WERI-Rb-1 (cell line): ENCODE measurements at places on chromosomes 7 and 10.

DNA sequence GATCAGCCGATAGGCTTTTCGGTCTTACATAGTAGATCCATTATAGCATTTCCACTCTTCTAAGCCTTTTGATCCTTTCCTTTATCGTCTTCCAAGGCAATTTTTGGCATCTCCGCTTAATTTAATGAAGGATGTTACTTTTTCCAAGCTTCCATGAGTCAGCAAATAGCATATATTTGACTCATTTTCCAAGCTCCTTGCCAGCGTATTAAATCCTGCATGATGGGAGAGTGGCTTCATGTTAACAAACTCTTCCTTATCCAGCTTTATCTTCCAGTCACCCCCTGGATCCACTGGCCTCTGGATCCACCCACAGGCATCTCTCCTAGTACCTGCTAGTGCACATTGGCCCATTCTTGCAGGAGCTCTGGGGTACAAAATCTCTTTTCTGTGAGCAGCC is 13.0 kb downstream of the OR9A2 start:
- DNase-seq: no peak

- peak; percentile 57 for DNase-seq
Observed at GRCh38 chr7:124032369-124033094, at the start of gene TMEM229A. TMEM229A (minus strand) TSS chr7:124033067; CDS start chr7:124033003, 64 bp downstream.

GRCh38 chr7:2037808-2038522 is 194.8 kb downstream of the MAD1L1 start:
- DNase-seq: peak; percentile 43

DNA sequence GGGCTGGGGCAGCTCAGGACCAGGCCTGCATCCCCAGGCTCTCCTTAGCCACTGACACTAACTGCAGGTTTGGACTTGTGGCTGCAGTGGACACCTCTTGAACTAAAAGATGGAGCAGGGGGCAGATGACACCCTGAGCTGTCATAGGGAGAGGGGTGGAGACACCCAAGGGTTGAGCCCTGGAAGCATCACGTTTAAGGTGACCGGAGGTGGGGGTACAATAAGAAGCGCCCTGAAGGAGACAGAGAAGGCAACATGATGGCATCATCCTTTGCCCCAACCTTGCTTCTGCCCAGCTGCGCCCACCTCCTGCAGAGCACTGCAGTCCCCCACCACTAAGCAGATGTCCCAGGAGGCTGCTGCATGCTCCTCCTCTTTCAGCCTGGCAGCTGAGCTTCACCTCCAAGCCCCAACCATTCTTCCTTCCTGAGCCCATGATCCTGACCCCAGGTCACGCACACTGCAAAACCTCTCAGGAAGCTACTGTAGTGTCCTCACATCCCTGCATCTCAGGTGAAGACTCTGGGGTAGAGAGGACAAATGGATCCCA is 25.5 kb downstream of the OGDHL start:
- no peak for DNase-seq

- no peak for DNase-seq
Observed at GRCh38 chr10:30829901-30830300, 200.3 kb upstream of the LYZL2 start.

GRCh38 chr7:98289333-98289875 is 7.9 kb downstream of the BRI3 start:
- no peak for DNase-seq

DNA sequence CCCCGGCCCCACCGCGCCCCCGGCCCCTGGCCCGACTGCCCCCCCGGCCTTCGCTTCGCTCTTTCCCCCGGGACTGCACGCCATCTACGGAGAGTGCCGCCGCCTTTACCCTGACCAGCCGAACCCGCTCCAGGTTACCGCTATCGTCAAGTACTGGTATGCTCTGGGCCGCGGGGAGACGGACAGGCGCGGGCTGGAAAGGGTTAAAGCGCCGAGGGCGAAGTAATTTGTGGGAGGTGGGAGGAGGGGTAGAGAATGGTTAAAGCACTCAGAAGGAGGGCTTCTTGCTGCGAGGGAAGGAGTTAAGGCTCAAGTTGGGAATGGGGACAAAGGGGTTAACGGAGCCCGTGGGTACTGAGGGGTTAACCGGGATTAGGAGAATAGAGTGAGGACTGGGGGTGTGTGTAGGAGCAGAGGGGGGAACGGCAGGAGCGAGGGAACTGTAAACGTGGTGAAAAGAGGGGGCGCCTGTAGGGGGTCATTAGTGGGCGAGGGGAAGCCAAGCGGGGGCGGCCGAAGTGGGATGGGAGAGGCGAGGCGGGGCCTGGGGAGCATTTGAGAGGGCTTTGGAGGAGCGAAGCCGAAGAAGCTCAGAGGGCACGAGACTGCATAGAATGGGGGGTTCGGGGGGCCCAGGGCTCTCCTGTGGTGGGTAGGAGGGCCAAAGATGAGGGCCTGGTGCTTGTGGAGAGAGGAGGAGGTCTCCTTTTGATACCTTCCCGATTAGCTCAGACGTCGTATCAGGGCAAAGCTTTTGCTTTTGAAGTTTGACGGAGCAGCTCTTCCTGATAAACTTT is 605 bp downstream of the SUFU start:
- DNase-seq: peak; percentile 36

DNA sequence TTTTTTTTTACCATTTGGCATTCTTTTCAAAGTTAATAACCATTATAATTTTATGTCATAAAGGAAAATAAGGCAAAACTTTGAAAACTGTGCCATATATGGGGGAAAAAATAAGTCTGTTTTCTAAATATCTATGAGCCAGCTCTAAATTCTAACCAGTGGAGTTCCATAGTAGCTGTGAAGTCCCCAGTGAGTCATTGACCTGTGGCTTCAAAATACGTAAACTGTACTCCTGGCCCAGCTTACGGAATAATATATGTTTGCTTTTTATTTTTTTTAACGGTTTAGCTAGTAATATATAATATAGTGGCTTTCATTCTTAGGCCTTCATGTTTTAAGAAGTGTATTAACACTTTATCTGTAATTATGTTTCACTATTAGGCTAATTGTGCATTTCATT is 20.5 kb downstream of the ZRANB1 start:
- no peak for DNase-seq

GRCh38 chr10:3887885-3888476 is 103.0 kb upstream of the KLF6 start:
- DNase-seq: no peak

GRCh38 chr10:58585435-58585834 is 72.8 kb downstream of the BICC1 start:
- DNase-seq: no peak

DNA sequence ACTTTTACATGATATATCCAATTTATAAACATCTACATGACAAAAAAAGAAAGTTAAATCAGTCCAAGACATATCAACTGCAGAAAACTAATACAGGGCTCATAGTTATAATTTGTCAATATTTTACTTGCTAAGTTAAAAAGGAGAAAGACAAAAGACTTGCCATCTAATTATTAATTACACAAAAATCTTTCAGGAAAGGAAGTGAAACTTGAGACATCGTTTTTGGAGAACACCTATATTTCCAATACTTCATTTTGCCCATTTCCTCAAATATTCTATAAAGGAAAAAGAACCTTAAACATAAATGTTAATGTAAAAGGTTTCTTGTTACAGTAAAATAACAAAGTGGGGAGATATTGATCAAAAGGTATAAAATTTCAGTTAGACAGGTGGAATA is 148.7 kb downstream of the CACNA2D1 start:
- DNase-seq: no peak

DNA sequence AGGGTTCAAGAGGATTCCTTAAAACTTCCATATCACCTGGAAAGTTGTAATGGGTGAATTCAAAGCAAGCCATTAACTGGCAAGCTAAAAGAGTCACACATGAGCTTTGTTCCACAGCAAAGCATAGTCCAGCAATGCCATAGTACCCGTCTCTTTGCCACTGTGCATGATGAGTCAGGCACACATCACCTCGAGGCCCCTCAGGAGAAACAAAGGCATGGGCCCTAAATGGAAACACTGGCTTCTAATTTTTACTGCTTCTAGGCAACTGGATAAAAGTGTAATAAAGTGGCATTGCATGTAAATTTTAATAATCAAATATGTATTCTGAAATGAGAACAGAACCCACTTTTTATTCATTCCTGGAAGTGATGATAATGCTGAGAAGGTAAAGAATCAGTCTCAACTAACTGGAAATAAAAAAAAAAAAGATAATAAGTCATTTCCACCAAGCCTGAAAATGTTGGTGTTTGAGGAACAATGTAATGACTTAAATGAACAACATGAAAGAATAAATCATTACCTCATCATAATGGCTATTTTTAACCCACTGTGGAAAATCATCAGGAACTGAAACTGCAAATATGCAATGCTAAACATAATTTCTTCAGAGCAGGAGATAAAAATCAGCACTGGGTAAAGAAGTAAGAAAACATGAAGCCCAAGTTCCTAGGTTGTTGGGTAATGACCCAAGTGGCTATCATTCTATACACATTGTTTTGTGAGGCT is 104.9 kb downstream of the CDK6 start:
- no peak for DNase-seq

- no peak for DNase-seq
Observed at GRCh38 chr10:62597226-62597625, 207.3 kb upstream of the ADO start.

- DNase-seq: peak; percentile 60
Observed at GRCh38 chr7:87312215-87312865, 33.1 kb upstream of the CROT start.

- DNase-seq: no peak
Observed at GRCh38 chr10:133013463-133013862, 71.1 kb upstream of the CFAP46 start.

GRCh38 chr10:36888925-36889573 is 236.3 kb upstream of the ANKRD30A start:
- peak; percentile 77 for DNase-seq

DNA sequence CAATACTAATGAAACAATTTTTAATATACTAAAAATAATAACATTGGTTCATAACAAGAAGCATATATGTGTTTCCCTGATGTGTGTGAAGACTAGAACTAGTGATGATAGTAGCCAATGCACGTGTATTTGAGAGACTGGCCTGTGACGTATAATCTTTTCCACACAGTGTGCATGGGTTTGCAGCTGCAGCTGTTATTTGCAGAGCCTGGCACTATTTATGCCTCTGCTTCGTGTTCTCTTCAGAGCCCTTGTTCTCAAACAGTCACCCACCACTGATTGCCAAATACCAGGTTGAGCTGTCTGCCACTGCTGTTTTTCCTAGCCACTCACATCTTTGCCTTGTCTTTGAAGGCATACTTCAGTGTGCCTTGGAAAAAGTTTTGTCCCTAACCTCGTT is 531.7 kb downstream of the ETV1 start:
- no peak for DNase-seq

GRCh38 chr7:123635551-123636359 is 19.9 kb upstream of the LMOD2 start:
- no peak for DNase-seq

DNA sequence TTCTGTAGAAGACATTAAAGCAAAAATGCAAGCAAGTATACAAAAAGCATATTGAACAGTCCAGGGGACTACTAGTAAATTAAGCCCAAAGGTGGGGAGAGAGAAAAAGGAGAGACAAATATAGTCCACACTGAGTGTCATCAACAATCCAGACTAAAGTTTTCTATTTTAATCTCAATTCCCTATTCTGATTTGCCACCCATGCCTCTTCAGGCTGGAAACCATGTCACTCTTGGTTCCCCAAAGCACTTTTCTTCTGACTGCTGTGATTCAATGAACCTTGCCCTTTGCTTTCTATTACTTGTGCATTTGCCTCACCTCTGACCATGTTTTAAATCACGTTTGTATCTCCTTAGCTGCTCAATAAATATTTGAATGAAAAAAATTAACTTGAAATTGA is 95.3 kb upstream of the AOAH start:
- DNase-seq: no peak

DNA sequence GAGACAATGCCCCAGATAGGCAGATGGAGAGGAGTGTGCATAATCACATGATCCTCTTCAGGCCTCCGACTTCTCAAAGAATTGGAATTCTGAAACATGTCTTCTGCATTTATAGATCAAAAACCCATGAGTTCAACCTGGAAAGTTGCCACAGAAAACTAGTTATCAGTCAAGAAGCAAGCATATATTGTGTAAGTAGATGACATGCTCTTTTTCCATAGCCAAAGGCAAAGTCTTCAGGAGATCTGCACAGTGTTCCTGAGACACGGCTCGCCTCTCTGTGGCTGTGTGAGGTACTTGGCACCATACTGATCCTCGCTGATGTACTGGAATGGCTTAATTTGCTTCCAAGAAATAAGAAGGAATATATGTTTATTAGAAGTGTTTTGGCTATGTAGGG is 213.5 kb upstream of the MKI67 start:
- no peak for DNase-seq

- DNase-seq: no peak
Observed at GRCh38 chr7:47572939-47573757, 8.8 kb downstream of the TNS3 start.

DNA sequence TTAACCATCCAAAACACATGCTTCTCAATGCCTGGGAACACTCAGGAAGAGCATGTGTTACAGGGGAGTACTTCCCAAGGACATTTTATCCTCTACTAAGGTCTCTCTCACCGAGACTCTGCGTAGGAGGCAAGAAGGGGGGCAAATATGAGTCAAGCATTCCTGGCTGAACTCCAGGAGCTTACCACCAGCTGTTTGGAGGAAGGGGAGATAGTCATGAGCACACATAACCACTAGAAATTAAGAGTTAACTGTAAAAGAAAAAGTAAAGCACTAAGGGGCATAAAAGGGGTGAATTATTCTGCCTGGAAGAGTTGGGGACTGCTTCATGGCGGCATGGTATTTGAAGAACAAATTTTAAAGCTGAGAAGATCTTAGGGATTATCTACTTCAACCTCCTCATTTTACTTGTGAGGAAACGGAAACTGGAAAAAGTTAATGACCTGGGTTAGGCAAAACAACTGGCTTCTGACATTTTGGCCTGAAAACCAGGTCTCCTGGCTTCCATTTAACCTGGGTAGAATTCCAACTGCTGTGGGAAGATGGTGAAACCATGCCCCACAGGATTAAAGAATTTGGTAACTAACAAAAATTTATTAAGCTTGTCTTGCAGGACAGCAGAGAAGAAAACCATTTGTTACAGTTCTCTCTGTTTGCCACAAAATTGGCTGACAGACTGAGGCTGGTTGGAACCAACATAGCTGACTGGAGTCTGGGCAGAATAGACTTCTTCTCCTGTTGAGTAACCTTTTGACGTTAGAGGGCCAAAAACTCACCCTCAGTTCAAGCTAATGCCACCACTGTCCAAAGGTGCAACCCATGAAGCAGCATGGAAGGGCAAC is 85.5 kb downstream of the SLC25A13 start:
- DNase-seq: no peak

GRCh38 chr10:114453576-114453975 is 49.3 kb upstream of the AFAP1L2 start:
- no peak for DNase-seq

GRCh38 chr7:28766359-28766758 is 191.8 kb downstream of the TRIL start:
- DNase-seq: no peak
